ENCODE measurements at places on chromosomes 6 and 20.

GRCh38 chr20:19964289-19965265, 52.6 kb upstream of the NAA20 start:
- no peak for DNase-seq

GRCh38 chr6:137794516-137795201, 72.4 kb upstream of the TNFAIP3 start:
- no peak for DNase-seq

GRCh38 chr20:1874450-1875182, 20.6 kb upstream of the SIRPA start:
- DNase-seq: no peak

- DNase-seq: no peak
Measured at GRCh38 chr20:43506238-43506637, 1.3 kb upstream of the L3MBTL1 start.

DNA sequence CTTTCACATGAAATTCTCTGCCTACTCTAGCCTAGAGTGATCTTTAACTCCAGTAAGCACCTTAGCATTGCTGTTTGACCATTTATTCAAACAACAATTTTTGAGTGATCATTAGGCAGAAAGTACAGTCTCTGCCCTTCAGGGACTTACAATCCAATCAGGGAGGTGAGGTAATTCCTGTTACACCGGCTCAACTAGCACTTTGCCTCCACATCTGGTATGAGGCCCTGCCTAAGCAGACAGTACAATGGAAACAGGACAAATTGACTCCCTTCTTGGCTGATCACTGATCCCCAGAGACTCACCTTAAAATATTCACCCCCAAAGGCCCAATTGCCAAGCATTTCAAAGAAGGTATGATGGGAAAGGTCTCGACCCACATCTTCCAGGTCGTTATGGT, 1.4 kb downstream of the AARS2 start:
- no peak for DNase-seq

DNA sequence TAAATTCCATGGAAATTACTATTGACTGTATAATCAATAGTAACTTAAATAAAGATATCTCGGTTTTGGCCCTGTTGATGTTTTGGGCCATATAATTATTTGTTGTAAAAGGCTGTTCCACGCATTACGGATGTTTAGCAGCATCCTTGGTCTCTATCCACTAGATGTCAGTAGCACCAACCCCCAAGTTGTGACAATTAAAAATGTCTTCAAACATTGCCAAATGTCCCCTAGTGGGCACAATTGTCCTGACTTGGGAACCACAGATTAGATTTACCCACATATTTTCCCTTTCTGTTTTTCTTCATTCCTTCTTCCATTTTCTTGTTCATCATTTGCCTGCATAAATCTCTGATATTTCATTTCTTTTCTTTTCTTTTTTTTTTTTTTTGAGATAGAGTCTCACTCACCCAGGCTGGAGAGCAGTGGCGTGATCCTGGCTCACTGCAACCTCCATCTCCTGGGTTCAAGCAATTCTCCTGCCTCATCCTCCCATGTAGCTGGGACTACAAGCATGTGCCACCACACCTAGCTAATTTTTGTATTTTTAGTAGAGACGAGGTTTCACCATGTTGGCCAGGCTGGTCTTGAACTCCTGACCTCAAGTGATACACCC, 13.6 kb upstream of the WFDC8 start:
- peak; percentile 49 for DNase-seq

- DNase-seq: no peak
Measured at GRCh38 chr6:113055061-113055460, 707.9 kb downstream of the RFPL4B start.

DNA sequence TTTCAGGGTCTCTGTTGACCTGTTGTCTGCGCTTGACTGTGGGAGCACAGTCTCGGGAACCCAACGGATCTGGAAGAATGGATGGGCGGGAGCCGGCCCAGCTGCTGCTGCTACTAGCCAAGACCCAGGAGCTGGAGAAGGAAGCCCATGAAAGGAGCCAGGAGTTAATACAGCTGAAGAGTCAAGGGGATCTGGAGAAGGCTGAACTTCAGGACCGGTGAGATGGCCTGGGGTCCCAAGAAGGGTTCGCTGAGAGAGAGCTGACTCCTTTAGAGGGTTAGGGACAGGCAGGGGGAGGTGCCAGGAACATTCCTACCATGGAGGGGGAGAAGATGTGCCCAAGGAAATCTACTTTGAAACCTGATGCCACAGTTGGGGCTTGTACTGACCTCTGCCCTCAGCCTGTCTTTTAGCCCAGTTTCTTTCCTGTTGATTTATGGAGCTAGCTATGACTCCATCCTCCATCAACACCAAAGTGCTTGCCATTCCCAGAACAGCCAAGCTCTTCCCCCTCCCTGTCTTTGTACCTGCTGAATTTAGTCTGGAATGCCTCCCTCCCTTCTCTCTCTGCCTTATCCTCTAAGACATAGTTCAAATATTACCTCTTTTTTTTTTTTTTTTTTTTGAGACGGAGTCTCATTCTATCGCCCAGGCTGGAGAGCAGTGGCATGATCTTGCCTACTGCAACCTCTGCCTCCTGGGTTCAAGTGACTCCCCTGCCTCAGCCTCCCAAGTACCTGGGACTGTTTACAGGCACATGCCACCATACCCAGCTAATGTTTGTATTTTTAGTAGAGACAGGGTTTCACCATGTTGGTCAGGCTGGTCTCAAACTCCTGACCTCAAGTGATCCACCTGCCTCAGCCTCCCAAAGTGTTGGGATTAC, 12.2 kb downstream of the CEP250 start:
- DNase-seq: no peak

GRCh38 chr6:144613859-144614258, 328.7 kb downstream of the UTRN start:
- no peak for DNase-seq

GRCh38 chr6:117200067-117200466, 65.3 kb upstream of the VGLL2 start:
- no peak for DNase-seq

DNA sequence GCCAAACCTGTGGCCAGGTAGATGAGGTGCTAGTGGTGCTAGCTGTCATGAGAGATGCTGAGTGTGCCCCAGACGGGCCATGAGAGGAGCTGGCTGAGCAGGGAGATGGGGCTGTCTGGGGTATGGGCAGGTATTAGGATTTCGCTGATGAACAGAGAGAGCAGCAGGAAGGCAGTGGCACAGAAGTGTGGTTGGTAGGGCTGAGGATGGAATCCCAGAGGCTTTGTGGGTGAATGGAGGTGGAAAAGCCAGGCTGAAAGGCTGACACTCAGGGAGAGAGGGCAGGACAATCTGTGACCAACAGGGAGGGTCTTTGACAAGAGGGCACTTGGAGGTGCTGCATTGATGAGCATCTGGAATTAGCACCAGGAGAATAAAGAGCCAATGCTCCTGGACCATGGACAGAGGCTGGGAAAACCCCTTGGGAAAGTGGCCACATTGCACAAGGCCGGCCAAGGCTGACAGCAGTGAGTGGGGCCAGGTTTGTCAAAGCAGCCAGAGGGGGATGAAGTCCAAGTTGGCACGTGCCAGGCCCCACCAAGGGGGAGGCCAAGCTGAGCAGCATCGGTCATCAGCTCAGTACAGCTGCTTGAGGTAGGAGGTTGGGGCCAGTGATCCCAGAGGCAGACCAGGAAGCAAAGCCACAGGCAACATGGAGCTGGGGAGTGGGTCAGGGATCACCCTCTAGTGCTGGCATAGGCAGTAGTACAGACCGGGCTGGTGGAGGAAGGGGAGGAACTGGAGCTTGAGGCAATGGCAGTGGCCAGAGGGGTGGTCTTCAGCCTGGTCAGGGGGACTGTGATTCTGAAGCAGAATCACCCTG, 19.7 kb upstream of the SGK2 start:
- no peak for DNase-seq

Data from SHP77 (cell line).